Frontal cortex (tissue), 4 donors: ENCODE measurements at places on chromosomes 6 and 20. TPM values are rescaled to one million over a fixed set of nuclear protein-coding genes. Genes with fewer than 3 reads are reported as not detected.

- no peak for DNase-seq
Observed at GRCh38 chr6:53696341-53696740, 30.8 kb upstream of the KLHL31 start.

GRCh38 chr20:18632196-18632789 lies 44.4 kb downstream of the DTD1 start:
- peak; percentile 44 for DNase-seq

DNA sequence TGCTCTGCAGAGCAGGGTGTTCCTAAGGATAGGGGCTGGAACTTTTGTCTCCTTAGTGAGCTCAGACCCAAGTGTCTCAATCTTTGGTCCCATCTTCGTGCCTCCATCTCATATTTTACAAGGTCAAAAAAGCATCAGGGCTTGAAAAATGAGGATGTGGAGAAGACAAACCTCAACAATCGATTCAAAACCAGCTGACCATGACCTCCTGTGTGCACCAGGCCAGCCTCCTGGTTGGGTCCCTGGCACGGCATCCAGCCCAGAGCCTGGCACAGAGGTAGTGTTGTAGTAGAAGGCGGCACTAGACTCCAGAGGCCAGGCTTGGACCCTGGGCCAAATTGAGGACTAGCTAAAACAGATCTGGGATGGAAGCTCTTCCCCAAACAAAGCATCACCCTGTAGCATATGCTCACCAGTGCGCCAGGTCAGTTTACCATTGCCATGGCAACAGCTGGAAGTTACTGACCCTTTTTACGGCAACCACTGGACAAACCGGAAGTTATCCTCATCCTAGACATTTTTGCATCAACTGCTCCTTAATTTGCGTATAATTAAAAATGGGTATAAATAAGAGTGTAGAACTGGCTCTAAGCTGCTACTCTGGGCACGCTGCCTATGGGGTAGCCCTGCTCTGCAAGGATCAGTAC lies 69.3 kb upstream of the BLCAP start:
- no peak for DNase-seq

DNA sequence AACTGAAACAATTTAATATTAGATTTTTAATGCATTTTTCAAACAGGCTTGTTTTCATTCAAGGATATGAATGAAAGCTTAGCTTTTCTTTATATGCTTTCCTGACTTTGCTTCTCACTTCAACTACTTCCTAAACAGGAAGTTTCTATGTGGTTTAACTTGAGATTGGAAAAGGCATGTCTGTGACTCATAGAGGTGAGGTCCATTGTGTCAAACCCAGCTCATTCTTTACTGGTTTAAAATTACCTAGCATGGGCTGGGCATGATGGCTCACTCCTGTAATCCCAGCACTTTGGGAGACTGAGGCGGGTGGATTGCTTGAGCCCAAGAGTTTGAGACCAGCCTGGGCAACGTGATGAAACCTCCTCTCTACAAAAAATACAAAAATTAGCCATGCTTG lies 34.4 kb downstream of the EFHC1 start:
- no peak for DNase-seq

DNA sequence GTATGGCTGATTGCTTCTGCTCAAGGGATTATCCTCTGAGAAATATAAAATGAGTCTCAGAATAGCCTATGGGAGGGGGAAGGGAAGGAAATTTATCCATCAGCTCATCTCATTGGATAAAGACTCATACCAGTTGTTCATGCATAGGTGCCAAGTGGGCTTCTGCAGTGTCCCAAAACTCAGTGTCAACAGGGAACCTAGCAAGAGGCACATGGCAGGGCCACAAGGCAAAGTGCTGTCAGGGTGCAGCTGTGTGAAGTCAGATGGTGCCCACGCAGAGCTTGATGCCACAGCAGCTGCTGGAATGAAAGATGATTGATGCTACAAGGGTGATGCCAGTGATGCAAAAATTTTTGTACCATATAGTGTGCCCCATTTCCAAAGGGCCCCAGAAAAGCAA lies 3.2 kb upstream of the CHD6 start:
- DNase-seq = no peak

- no peak for DNase-seq
Observed at GRCh38 chr6:156827382-156827781, 50.2 kb downstream of the ARID1B start.

GRCh38 chr6:77512554-77512953 lies 49.3 kb upstream of the HTR1B start:
- DNase-seq = no peak

The LINC00237 gene
- total RNA-seq = 0.82 TPM

The HTR1E gene
- total RNA-seq = under 0.01 TPM
